ENCODE measurements at places on chromosomes 4 and X. TPM values are rescaled to one million over a fixed set of nuclear protein-coding genes. Genes with fewer than 3 reads are reported as not detected.

CEP44 gene
- 35.4 TPM for total RNA-seq

CYSLTR1 gene
- 1.2 TPM for total RNA-seq

TRPC5OS gene
- under 0.01 TPM for total RNA-seq

ESX1 gene
- total RNA-seq: not detected

Data from occipital lobe (tissue), 3 donors.